ENCODE measurements at places on chromosomes 6 and 20.

DNA sequence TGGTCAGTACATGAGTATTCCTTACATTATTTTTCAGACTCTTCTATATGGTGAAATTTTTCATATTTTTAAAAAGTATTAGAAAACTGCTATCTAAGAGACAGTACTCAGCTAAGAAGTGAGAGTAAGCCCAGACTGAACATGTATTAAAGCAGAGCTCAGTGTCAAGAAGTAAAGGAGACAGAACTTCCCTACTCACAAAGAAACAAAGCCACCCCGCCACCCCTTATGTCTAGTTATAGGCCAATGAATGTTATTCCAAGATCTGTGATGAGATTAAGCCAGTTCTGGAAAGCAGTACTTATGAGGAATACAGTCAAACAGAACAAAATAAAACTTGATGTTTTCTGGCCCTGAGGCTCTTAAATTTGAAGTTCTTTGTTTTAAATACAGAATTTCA is 114.5 kb downstream of the RNGTT start:
- no peak for DNase-seq

- DNase-seq = no peak
These were observed 196.5 kb upstream of the THBS2 start for GRCh38 chr6:169450097-169450496.

DNA sequence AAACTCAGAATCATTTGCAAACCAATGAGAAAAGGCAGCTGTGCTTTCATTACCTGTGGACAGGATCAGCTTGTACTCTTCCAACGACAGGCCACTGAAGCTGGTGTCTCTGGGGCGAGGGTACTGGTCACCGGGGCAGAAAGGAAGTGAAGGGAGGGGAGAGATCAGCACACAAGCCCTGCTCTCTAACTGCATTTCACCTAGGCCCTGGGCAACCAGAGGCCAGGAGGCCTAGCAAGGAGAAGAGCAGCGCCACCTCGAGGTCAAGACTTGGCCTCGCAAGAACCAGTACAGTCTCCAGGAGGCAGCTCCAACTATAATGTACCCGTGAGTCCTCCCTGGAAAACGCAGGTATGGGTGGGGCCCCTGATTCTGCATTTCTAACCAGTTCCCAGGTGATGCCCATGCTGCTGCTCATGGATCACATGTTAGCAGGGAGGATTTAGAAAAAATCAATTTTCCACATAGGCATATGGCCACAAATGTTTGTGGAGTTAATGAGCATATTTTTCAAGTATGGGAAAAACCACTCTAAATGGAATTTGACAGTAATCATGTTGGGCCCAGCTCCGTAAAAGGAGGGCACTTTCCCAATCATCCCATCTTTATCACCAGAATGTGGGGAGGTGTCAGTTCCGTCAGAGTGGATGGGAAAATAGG is 11.0 kb downstream of the UQCC2 start:
- DNase-seq = no peak

DNA sequence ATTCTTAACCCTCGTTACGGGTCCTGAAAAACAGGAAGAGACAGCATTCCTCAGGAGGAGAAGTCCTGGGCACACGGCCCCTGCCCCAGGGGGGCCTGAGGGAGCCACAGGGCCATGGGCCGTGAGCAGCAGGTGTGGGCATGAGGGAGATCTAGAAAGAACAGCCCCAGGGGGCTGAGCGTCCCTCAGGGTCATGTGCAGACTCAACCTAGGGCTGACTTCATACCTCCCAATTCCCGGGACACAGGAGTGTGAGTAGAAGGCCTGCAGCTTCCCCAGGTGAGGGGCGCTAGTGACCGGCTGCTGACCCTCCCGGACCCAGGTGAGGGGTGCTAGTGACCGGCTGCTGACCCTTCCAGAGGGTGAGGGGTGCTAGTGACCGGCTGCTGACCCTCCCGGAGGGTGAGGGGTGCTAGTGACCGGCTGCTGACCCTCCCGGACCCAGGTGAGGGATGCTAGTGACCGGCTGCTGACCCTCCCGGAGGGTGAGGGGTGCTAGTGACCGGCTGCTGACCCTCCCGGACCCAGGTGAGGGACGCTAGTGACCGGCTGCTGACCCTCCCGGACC is 35.1 kb downstream of the FRMD1 start:
- DNase-seq = no peak

GRCh38 chr20:45138561-45139300 is 14.5 kb upstream of the WFDC12 start:
- no peak for DNase-seq

GRCh38 chr6:12916420-12917136 is 200.0 kb downstream of the PHACTR1 start:
- no peak for DNase-seq

DNA sequence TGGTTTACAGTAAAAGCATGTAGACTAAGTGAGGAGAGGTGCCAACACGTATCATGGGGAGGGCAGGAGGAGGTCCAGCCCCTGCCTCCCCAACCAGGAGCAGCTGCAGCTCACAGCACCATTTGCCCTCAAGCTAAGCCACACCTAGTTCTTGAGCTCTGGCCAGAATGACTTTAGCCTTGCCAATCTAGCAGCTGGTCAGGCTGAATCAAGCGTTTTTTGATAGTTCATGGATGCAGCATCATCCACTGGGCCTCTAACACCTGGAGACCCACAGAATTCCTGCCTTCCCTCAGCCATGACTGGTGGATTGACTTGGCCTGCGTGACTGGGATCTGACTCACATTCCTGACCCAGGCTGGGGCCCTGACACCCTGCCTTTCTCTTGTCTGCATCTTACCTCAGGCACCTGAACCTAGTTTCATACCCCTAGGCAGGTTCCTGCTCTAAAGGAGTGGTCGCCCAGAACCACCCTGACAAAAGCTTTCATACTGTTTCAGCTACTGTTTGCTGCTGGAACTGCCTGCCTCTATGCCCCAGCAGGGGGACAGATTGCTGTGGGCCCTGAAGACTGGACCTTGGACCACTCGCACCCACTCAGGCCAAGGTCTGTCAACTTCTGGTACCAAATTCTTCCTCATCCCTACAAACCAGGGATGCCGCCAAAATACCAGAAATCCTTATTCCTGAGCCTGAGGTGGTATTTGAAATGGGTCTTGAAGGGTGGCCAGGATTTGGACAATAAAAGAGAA is 122.3 kb downstream of the QRSL1 start:
- DNase-seq = no peak

DNA sequence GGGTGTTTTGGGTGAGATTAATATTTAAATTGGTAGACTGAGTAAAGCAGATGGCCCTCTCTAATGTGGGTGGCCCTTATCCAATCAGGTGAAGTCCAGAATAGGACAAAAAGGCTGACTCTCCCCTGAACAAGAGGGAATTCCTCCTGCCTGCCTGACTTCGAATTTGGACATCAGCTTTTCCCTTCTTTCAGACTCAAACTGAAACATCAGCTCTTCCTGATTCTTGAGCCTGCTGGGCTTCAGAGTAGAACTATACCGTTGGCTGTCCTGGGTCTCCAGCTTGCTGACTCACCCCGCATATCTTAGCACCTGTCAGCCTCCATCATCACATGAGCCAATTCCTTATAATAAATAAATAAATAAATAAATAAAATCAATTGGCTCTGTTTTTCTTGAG is 15.0 kb upstream of the TGM6 start:
- DNase-seq = no peak

DNA sequence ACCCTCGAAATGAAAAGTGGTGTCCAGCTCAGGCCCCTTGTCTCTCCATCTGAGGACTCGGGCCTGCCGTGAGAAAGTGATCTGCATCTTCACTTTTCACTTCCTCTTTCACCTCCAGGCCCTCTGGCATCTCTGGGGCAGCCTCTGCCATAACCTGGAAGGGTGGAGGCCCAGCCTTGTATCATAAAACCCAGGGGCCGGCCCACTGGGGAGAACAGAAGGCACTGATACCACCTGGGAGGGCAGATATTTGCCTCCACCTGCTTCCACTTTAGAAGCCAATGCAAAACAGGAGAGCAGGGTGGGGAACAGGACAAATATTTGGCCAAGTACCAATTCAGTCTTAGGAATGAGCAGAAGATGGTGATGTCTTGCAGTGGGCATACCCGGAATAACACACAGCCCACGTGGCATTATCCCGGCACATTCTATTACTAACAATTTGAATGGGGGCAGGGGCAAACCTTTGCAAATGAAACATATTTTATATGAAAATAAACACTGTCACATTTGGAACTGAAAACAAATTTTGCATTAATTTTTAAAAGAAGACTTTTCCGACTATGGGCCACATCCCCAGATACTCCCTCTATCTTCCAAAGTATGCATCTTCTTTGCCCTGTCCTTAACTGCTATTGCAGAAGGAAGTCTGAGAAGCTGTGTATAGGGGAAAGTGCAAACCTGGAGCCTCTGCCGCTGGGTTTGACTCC is 69.2 kb upstream of the TBC1D7 start:
- no peak for DNase-seq

DNA sequence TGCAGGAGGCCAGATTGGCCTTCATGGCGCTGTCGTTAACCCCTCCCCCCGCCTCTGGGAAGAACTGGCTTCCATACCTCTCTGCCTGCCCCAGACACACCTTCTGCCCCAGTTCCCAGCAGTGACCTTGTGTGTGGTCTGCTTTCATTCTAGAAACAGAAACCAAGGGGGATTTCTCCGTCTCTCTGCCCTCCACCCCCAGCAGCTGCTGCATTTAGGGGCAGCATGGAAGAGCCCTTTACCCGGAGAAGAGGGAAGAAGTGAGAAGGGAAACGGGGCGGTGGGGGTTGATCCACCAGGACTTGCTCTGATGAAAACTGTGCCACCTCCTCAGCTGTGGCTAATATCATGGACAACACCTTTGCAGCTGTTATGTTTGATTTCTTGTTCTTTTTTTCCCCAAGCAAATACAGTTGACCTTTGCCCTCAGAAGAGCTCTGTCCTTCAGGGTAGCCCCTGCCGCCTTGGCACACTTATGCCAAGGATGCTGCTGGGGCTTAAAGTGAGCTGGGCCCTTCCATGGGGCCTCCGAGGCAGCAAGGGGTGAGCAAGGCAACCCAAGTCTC is 6.1 kb downstream of the GLP1R start:
- DNase-seq = no peak

DNA sequence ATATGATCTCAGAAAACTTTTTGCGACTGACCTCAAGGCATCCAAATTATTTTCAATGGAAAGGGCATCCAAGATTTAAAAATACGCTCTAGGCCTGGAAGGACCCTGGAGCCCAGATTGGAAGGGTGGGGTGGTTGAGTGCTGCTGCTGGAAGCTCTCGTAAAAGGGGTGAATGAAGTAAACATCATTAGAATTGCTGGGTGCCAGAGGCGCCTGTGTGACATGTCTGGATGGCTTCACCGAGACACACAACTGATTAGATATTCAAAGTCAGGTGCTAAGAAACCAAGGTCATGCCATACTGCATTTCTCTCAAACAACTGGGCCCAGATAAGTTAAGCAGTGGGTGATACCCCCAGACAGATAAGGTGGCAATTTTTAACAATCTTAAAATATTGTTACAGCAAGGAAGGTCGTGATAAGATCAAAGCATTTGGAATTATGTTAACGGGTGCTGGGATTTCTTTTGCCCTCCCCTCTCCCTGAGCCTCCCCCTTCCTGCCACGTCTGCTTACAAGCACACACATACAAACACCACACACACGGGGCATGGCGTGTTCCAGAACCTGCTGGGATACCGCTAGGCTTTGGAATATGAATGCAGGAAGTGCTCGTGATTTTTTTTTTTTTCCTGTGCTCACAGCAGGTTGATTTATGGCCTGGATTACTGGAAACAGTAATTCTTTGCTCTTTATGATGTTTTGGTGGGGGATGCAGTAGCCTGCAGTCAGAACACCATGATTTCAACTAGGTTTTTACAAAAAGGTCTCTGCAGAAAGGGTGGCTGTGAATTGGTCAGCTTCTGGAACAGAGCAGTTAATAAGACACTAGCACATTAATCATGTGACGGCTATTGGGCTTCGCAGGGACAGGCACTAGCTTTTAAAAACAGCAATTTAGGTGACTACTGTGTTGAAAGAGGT is 551.2 kb downstream of the QKI start:
- no peak for DNase-seq

DNA sequence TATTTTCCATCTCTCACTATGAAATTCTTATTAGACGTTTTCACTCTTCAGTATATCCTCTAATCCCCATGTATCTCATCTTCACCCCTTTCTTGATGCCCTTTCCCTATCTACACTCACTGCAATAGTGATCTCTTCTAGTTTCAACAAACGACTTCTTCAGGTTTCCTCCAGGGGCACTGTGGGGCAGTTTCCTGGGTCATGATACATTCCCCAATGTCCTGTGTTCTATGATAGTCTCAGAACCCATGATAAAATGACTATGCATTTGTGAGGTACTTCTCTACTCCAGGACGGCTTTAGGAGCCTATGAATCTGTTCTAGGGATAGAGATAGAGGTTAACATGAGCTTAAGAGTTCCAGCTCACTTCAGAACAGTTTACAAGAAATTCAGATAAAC is 183.3 kb downstream of the FOXC1 start:
- no peak for DNase-seq
